Tongue (tissue), 3 donors: ENCODE measurements at places on chromosomes 2 and 18. TPM values are rescaled to one million over a fixed set of nuclear protein-coding genes. Genes with fewer than 3 reads are reported as not detected.

The GALNT3 gene
- total RNA-seq: 8.7 TPM

The NLRC4 gene
- 1.7 TPM for total RNA-seq

The DOK6 gene
- total RNA-seq: 3.9 TPM

The ST8SIA5 gene
- 9.0 TPM for total RNA-seq

The NT5DC4 gene
- 0.21 TPM for total RNA-seq

The GYPC gene
- total RNA-seq: 73.4 TPM

The SH3RF3 gene
- total RNA-seq: 10.1 TPM

The SULT1C2 gene
- total RNA-seq: 0.92 TPM
